ENCODE measurements at places on chromosomes 12 and 14.

DNA sequence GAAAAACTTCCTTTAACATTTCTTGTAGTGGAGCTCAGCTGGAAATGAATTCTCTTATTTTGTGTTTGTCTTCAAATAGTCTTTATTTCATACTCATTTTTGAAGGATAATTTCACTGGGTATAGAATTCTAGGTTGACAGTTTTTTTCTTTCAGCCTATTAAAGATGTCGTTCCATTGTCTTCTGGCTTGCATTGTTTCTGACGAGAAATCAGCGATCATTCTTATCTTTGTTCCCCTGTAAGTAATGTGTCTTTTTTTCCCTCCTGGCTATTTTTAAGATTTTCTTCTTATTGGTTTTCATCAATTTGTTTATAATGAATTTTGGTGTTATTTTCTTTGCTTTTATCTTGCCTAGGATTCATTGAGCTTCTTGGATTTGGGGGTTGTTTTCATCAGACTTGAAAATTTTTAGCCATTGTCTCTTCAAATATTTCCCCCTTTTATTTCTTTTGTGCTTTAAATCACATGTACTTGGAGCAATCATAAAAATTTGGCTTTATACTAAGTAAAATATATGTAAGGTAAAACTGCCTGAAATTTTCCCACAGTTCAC is 89.4 kb downstream of the UNC79 start:
- DNase-seq = no peak

DNA sequence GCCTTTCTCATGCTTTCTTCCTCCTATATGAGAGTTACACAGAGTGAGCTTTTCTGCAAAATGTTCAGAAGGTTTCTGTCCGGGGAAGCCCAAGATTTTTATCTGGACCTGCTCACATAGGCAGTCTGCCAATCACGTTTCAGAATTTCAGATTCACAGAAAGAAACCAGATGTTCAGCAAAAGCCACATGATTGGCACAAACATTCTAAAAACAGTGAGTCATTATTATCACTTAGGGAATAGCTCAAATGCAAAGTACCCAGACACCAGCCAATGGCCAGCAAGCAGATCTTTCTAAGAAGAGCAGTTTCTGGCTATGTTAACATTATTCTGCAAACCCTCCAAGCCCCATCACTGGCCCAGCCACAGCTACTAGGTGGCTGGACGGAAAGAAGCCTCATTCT is 1558.5 kb upstream of the TMEM132C start:
- DNase-seq = no peak

DNA sequence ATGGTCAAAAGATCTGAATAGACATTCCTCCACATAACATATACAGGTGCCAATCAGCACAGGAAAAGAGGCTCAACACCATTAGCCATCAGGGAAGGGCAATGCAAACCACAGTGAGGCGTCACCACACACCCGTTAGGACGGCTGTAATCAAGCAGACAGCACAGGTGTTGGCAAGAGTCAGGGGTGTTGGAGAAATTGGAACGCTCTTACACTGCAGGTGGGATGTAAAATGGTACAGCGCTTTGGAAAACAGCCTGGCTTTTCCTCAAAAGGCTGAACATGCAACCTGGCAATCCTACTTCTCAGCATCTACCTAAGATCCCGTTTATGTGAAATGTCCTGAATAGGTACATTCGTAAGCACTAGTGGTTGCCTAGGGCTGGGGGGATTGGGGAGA is 21.5 kb upstream of the MMP17 start:
- DNase-seq = no peak

DNA sequence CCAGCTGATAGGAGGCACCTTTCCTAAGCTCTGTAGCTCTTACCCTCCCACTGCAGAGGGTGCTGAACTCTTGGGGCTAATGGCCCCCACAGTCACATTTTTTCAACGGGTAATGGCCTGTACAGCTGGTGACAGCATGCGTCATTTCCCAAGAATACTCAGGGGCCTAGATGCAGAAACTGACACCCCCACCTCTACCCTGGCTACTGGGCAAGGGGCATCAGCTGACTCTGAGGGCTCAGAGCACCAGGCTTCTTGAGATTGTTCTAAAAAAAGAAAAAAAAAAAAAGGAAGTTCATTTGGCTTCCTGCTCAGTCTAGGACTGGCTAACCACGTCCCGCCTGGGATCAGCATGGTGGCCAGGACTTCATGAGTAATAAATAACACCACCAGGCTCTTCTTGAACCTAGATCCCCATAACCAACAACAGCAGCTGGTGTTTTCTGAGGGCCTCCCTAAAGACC is 35.2 kb downstream of the ZFP36L1 start:
- DNase-seq = no peak

- DNase-seq = no peak
Measured at GRCh38 chr12:94593822-94594442, 56.4 kb downstream of the TMCC3 start.

- DNase-seq = no peak
Measured at GRCh38 chr12:96189781-96190180, 4.4 kb upstream of the ELK3 start.

DNA sequence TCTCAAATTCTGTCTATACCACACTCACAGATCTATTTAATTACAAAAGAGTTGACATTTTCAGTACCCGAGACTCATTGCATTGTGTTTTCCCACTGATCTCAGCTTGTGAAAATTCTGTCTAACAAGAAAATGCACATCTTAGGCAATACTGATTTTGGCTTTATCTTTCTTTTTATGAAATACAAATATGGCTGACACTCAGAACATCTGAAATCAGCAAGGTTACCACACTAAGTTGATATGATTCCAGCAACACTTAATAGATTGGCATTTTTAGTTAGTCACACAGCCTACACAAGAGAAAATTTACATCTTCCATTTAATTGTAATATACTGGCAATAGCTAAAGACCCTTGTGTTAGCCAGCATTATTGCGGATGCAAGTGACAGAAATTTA is 40.3 kb downstream of the PEX5 start:
- no peak for DNase-seq

GRCh38 chr12:8742501-8742900 is 44.7 kb downstream of the RIMKLB start:
- DNase-seq = no peak

DNA sequence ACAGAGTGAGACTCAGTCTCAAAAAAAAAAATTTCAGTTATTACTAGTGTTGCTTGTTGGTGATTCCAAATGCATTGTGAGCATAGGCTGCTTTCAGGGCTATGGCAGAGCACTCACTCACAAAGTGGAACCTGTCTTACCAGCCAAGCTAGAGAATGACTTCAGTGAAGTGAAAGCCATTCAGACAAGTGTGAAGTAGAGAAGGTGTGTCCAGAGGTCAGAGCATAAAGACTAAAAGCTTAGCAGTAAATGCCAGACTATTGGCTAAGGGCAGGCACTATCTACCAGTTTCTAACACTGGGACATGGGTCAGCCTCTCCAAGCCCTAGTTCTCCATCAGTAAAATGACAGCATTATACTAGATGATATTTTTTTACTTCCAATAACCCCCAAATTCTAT is 12.7 kb downstream of the PPP1R36 start:
- DNase-seq = no peak

GRCh38 chr14:29645117-29645516 is 282.5 kb downstream of the PRKD1 start:
- no peak for DNase-seq

DNA sequence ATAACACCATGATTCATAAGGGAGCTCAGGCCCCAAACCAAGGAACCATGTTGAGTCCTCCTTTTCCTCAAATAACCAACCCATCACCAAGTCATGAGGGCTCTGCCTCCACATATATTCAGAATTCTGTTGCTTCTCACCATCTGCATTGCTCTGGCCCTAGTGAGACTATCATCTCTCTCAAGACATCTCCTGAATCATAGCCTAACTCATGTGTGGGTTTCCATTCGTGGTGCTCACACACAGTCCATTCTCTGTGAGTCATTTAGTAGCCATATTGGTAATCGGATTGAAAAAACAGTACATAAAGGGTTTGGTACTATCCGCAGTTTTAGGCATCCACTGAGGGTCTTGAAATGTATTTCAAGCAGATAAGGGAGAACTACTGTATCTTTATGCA is 5.1 kb upstream of the SLC38A2 start:
- no peak for DNase-seq

- DNase-seq = no peak
Measured at GRCh38 chr12:128687851-128688250, 135.9 kb downstream of the SLC15A4 start.

- DNase-seq = no peak
Measured at GRCh38 chr12:107657133-107657532, 28.5 kb upstream of the PWP1 start.

- no peak for DNase-seq
Measured at GRCh38 chr14:99645545-99646505, 896 bp downstream of the HHIPL1 start.

GRCh38 chr12:49055978-49056754 is 4.4 kb downstream of the KMT2D start:
- DNase-seq = no peak

GRCh38 chr12:83528571-83528970 is 841.9 kb downstream of the TMTC2 start:
- DNase-seq = no peak

GRCh38 chr14:76457841-76458240 is 81.9 kb downstream of the ESRRB start:
- DNase-seq = no peak

- no peak for DNase-seq
Measured at GRCh38 chr12:55132816-55133215, 6.6 kb downstream of the OR9K2 start.

DNA sequence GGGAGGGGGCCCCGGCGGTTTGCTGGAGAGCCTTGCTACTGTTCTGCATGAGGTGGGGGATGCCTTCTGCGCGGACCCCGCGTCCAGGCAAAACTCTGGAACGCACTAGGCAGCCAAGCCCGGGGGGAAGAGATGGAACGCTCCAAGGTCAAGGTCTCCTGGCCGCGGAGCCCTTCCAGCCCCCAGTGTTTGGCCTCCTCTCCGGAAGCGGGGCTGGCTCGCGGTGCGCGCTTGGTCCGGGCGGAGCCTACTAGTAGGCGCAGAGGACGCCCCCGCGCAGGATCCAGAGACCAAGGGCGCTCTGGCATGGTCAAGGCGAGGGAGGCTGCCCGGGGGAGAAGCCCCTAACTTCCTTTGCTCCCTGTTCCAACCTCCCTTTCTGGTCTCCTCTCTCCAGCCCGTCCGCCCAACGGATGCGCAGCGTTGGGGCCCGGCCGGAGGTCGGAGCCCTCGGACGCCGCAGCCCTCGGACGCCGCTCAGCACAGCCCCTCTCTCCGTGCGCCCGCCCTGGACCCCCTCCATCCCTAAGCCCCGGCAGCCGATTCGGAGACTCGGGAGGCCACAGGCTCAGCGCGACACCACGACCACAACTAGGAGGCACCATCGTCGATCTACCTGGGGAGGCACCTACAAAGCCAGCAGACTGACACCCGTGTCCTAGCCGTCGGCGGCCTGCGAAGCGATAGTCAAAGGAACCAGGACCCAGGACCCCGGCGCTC is 669 bp upstream of the KCNK13 start:
- no peak for DNase-seq

GRCh38 chr14:38749936-38750335 is 353.1 kb downstream of the SEC23A start:
- DNase-seq = no peak

DNA sequence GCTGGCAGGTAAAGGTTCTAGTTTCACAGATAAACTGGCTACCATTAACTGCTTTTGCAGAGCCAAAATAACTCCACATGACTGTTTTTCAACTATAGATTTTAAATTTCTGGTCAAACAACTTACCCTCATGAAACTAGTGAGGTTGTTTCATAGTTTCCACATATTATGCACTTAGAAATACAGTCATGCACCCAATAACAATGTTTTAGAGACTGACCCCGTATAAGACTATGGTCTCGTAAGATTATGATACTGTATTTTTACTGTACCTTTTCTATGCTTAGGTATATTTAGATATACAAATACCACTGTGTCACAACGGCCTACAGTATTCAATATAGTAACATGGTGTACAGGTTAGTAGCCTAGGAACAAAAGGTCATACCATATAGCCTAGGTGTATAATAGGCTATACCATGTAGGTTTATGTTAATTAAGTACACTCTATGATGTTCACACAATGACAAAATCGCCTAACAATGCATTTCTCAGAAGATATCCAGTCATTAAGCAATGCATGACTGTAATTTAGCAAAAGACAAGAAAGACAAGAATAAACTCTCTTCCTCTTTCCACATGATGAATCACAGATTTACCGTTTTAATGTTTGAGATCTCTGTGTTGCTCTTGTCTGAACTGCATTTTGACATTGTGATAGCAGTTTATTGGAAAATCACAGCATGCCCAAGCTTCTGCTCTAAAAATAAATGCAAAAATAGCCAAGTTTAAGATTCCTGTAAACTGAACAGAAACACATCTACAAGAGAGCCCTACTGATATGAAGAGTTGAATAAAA is 17.1 kb downstream of the DICER1 start:
- no peak for DNase-seq

DNA sequence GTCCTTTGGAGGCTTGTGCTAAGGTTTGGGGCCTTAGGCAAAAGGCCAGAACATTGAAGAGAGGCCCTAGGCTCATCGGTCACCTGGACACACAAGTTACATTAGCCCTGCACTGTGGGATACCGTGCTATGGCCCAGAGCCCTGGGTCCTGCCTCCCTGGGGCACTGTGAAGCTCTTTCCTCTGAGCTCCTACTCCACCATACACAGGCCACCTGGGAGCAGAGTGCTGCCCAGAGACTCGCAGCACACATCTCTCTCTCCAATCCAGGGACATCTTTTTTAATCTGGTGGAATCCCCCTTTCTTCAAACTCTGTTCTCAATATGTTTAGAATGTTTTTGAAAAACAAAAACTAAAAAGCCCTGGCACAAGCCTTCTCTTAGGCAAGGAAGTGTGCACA is 314.2 kb upstream of the RGS6 start:
- no peak for DNase-seq

DNA sequence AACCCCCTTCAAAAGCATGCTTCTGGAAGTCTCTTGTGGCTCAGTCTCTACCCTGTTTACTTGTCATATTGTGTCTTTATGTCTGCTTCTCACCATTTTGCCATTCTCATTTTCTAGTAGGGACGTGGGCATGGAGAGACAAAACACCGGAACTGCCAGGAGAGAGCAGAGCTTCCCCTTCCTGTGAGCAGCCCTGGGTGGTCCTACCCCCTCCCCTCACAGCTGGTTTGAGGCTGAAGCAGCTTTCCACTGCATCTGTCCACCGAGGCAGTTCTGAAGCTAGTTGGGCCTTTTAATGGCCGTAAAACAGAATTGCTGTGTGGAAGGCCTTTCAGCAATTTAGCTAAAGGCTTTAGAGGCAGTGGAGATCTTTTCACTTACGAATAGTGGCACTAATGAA is 77.0 kb downstream of the PELI2 start:
- no peak for DNase-seq

- DNase-seq = peak; percentile 55
Measured at GRCh38 chr12:4421590-4422031, 24.0 kb downstream of the FGF6 start.

- DNase-seq = no peak
Measured at GRCh38 chr14:91352728-91353692, 64.6 kb downstream of the CCDC88C start.

DNA sequence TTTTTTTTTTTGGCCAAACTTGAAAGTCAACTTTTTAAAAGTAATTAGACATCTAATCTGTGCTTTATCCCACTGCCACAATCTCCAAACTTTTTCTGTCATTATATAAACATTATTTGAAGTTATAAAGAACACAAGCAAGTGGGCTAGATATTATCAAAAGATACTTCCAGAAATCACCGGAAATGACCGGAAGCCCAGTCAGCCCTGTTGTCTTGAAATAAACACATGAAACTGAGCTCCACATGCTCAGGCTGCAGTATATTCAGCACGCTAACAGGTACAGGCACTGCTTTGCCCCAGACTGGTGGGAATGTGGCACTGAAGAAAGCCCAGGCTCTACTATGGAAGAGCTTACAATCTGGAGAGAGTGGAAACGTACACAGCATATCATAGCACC is 158.9 kb upstream of the PLEKHG7 start:
- DNase-seq = no peak

All from neuronal stem cell (in vitro differentiated cells).